ENCODE measurements at places on chromosomes 3 and 15.

DNA sequence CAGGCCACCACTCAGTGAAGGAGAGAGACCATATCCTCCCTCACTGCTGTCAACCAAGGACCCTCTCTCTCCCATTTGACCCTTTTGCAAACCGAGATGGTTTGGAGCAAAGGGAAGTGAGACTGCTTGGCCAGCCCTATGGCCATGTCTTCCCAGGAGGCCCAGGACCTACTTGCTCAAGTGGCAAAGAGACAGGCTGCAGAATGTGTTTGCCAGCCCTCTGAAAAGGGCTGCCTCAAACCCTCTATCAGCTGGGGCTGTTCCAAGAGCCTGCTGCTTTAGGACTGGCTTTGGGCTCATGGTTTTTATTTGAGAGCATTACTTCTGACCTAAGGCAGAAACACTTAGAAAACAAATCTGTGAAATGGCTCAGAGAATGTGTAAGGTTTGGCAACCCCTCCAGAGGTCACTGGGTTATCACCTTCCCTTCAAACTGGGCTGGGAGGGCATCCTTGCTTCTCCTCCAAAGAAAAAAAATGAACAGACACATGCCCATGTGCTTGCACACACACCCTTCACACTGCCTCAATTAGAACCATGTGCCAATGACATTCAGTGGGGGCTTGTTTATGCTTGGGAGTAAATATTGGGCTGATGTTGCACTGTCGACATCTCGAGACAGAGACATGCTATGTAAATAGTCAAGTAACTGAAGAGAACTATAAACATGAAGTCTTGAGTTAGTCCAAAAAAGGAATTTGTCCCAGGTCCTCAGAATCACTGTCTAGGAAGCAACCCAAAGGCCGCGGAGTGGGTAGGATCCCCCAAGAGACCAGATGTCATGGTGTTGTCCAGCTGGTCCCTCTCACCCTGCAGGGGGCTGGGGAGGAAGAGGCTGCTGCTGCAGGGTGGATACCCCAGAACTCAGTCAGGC, 49.8 kb upstream of the CTDSPL start:
- DNase-seq = no peak

DNA sequence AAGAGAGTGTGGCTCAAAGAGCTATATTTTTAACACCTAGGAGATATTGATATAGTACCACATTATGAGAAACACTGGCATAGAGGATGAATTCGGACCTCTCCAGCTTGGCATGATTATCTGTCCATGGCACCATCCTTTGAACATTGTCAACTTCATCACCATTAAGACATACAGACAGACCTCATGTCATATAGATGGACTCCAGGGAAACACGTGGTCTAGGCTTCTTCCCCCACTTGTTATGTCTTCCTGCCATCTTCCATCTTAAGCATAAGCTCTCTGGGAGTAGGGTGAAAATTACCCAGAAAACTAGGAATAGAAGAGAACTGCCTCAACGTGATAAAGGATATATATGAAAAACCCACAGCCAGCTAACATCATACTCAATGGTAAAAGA, 51.8 kb downstream of the OCA2 start:
- DNase-seq = no peak

- DNase-seq = no peak
Measured at GRCh38 chr15:92733090-92733933, 77.7 kb upstream of the FAM174B start.

GRCh38 chr3:61846488-61846887, 285.1 kb downstream of the PTPRG start:
- DNase-seq = no peak

GRCh38 chr3:138724443-138724842, 110.3 kb downstream of the PIK3CB start:
- no peak for DNase-seq
